Progenitor cell of endocrine pancreas (in vitro differentiated cells): ENCODE measurements at places on chromosomes 12 and 14.
A peak's percentile ranks its signal among the peaks of the same experiment; 100 is the strongest.

DNA sequence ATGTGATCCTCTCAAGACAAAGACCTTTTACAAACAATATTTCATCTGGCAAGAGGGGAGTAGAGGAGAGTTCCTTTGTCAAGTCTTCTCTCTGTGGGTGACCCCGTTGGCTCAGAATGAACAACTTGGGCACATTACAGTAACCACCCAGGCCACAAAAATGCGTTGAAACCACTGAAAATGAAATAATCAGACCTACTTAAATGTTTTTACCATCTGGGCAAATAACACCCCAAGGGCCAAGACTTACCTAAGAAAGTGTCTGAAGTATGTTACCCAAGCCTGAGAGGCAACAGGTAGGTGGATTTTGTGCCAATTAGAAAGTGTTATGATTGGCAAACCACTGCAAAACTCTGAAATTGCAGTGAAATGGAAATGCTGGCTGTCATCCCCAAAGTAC, 1.3 kb downstream of the TC2N start:
- DNase-seq = no peak

DNA sequence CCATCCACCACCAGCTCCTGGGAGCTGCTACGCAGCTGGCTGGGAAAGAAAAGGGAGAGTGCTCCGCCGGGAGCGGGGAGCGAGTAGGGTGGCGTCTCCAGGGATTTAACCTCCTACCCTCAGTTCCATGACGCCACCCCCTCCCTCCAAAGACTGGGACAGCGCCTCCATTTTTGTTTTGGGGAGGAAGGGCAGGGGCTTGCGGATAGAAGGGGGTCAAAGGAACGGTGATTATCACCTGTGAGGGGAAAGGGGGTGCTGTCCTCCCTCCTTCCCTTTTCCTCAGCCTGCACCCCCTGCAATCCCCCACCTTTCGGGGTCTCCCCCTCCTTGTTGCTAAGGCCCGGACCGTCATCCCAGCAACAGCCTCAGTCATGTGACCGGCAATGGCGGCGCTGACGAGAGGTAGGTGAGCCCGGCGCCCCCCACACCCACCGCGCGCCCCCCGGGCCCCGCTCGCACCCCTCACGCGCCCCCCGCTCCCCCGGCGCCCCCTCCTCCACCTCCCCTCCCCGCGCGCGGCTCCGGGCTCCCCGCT, at the start of gene DTX3:
TSS of gene DTX3 (plus strand) at position 371 of the 538 bp plus-strand sequence. CDS start 1,694 bp downstream, outside the sequence.
- no peak for DNase-seq

- DNase-seq = no peak
Observed at GRCh38 chr14:24086193-24086955, 7.7 kb upstream of the PCK2 start.

GRCh38 chr14:76352639-76353281, 23.2 kb upstream of the ESRRB start:
- peak; percentile 87 for DNase-seq

DNA sequence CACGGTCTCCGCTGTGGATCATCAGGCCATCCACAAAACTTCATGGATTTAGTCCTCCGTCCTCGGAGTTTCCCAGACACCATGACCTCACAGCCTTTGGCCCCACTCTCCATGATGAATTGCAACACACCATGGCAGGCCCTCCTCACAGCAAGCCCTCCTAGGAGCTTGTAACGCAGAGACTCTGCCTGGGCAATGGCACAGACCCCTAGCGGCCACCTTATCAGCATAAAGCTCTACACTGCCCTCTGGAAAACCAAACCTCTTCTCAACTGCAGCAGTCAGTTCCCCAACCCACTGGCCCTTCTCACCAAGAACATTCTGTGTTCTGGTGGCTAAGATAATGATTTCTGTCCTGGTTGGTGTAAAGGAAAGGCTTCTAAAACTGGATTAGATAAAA, 238.4 kb upstream of the USP15 start:
- DNase-seq = no peak

DNA sequence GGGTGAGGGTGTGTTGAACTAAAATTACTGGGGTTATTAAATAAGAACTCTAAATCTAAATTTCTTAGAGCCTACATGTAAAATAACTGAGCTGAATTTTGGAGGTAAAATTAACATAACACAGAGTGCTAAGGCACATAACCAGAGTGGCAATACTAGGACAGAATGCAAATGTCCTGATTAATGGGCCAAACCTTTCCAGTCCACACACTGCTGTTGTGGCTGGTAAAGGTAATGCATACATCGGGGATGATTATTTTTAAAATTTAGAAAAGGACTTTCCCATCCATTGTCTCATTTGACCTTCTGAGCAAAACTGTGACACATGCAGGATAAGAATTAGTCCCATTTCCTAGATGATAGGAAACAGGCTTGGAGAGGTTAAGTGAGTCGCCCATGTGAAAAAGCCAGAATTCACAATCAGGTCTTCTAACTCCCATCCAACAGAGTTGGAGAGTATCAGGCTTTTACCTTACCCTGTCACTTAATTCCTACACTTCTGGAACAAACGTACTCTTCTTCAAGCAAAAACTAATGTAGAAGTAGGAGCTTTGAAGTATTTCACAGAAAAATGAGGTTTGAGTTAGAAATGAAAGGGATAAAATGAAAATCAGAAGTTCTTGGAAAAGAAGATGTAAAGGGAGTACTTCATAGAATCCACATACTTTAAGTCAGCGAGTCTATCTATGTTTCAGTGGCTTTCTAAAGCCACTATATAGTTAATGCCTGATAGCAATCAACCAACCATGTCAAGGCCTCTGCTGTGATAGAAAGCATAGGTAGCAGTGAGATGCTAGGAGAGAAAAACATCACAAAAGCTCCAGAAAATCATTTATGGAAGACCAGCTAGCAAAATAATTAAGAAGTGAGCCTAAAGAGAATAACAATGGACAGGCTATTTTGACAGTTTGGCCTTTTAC, 334.9 kb upstream of the DIO2 start:
- no peak for DNase-seq

DNA sequence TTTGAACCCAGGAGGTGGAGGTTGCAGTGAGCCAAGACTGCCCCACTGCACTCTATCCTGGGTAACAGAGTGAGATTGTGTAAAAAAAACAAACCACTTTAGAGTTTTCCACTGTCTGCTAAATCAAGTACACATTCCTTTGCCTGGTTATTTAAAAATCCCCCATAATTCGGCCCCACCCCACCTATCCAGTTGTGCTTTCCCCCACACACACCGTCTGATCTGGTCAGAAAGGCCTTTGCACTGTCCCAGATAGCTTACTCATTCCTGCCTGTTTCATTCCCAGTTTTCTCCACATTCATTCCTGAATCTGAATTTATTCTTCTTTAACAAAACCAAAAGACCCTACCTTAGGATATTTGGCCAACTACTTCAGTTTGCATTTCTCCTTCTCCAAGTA, 29.5 kb downstream of the NINJ2 start:
- DNase-seq = no peak
